ENCODE measurements at places on chromosomes 4 and X.

GRCh38 chr4:13032936-13033335, 451.2 kb downstream of the RAB28 start:
- no peak for DNase-seq

DNA sequence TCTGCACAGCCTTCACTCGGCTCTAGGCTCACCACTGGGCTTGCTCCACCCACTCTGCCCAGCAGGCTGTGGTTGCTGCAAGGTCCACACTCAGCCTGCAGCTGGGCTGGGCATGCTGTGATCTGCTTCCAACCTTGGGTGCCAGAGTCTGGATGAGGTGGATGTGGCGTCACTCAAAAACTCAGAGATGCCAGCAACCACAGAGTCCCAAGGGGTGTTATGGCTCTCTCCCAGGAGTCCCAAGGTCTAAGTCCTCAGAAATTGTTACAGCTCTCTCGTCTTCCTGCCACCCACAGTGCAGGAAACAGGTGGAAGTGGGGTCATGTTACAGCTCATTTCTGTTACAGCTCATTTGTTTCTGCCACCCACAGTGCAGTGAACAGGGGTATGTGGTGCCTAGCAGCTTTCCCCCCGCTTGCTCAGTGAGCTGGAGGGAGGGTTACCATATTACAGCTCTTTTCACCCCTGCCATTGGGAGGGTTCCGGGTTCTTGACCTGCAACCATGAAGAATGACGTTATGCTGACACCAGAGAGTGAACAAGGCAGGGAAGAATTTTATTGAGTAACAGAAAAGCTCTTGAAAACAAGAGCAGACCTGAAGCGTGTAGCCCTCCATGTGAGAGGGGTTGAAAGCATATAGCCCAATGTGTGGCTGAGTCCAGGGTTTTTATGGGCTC, 893.9 kb downstream of the PCDH7 start:
- DNase-seq: no peak

DNA sequence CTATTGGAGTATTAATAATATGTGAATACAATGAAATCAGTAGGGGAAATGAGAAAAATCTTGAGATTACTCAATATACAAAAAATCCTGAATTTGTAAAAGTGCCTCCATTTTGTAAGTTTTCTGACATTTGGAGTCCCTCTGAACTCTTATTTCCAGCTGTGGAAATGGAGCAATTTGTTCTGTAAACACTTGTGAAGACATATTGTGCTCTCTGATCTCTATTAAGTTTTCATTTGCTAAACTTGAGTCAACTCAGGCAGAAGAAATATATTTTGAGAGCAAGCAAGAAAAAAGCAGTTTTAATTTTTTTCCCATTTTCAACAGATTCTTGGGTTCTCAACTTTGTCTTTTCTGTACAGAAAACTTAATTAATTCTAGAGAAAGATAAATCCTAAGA, 51.4 kb upstream of the PCDH18 start:
- DNase-seq: no peak

DNA sequence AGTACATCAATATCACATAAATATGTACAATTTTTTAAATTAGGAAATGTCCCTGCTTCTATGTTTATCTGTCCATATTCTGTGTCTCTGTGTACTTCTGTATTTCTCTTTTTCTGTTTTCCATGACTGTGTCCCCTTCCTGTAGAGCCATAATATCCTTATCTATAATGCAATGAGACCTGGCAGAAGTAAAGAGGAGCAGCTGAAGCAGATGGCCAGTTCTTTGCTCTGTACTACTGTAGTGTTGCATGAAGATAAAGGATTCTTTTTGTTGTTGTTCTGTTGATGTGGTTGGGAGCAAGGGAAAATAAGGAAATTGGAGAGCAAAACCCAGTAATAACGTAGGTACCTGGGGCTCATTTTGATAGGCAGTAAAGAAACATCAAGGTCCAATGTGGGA, 301.7 kb downstream of the ADGRL3 start:
- no peak for DNase-seq

- DNase-seq: peak; percentile 42
These were observed 10.9 kb downstream of the PPP2R2C start for GRCh38 chr4:6461301-6462165.

GRCh38 chrX:133838761-133839676, 146.4 kb downstream of the GPC3 start:
- peak; percentile 50 for DNase-seq

- no peak for DNase-seq
These were observed 328.5 kb downstream of the EVC2 start for GRCh38 chr4:5379895-5380294.

DNA sequence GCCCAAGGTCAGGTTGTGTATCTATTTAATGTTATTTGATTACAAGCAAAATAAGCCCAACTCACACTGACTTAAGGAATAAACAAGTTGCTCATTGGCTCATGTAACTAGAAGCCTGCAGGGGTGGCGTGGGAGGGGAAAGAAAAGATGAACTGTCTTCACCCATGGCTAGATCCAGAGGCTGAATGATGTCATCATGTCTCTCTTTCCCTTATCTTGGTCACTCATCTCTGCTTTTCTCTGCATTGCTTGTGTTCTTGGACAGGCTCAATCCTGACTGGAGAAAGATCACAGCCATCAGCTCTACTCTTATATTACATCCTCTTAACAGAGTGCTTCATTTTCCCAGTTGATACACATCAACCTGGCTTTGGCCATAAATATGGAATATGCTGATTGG, 290.0 kb upstream of the DIAPH2 start:
- DNase-seq: no peak

- no peak for DNase-seq
These were observed 680.4 kb downstream of the DMD start for GRCh38 chrX:32530802-32531403.

- DNase-seq: no peak
These were observed 1.8 kb downstream of the SLC30A9 start for GRCh38 chr4:41991916-41992767.

- DNase-seq: no peak
These were observed 181.2 kb downstream of the RAPGEF2 start for GRCh38 chr4:159284113-159284512.

- no peak for DNase-seq
These were observed 82.3 kb downstream of the PRSS12 start for GRCh38 chr4:118270492-118270891.

DNA sequence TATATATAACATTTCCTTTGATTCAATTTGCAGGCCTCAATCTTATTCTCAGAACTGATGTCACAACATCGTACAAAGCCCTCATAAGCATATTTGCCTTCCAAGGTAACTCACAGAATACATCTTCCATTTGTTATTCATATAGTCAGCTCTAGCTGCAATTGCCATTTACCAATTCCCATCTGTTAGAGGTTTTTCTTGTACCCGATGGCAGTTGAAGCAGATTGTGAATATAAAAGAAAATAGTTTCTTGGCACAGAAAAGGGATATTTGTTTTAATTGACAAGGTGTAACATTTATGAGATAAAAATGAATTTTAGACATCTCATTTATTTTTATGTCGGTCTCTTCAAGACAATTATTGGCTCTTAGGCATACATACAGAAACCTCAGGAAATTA, 311.3 kb downstream of the TRIML1 start:
- no peak for DNase-seq

DNA sequence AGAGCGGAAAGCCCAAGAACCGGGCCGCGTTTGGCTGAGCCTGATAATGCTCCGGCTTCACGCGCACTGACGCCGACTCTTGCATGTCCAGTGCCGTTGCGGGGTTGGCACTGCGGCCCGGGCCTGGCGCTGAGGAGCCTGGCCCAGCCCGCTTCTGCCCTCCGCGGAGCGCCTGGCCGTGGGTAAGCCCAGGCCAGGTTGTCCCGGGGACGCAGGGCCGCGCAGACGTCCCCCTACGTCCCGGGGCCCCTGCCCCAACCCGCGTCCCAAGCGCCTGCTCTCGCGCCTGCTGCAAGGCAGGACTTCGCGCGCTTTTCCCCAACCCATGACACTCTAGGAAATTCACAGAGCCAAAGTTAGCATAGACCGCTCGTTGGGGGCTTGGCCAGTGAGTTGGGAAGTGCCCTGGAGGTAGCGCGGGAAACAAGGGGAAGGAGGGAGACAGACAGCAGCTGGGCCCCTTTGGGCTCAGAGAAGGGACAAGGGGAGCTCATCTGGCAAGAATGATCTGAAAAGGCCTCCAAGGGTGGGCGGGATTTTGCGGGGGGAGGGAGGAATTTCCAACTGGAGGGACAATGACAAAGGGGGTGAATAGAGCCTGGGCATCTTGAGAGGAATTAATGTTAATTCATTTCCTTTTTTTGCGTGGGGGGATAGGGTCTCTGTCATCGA, 665 bp upstream of the LRPAP1 start:
- DNase-seq: no peak

DNA sequence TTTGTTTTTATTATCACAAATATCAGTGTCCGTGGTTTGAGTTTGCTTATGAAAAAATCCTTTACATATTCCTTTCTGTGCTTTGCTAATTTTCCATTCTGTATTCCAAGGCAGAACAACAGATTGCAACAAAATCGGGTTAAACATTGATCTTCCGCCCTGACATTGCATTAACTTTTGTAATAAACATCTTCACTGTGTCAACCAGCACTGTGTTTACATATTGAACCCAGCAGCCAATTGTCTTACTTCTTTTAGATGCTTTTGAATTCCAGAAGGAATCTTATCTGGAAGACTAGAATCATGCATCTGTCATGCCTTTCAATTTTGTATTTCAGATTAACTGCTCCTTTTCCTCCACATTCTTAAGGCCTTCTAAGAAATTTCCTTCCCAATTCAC, 147.8 kb upstream of the CXXC4 start:
- DNase-seq: no peak

- DNase-seq: no peak
These were observed 32.7 kb upstream of the CASK start for GRCh38 chrX:41956027-41956426.

GRCh38 chrX:23803931-23804381, 21.0 kb downstream of the SAT1 start:
- DNase-seq: no peak

- DNase-seq: no peak
These were observed 57.9 kb upstream of the CXCL8 start for GRCh38 chr4:73682508-73682907.

DNA sequence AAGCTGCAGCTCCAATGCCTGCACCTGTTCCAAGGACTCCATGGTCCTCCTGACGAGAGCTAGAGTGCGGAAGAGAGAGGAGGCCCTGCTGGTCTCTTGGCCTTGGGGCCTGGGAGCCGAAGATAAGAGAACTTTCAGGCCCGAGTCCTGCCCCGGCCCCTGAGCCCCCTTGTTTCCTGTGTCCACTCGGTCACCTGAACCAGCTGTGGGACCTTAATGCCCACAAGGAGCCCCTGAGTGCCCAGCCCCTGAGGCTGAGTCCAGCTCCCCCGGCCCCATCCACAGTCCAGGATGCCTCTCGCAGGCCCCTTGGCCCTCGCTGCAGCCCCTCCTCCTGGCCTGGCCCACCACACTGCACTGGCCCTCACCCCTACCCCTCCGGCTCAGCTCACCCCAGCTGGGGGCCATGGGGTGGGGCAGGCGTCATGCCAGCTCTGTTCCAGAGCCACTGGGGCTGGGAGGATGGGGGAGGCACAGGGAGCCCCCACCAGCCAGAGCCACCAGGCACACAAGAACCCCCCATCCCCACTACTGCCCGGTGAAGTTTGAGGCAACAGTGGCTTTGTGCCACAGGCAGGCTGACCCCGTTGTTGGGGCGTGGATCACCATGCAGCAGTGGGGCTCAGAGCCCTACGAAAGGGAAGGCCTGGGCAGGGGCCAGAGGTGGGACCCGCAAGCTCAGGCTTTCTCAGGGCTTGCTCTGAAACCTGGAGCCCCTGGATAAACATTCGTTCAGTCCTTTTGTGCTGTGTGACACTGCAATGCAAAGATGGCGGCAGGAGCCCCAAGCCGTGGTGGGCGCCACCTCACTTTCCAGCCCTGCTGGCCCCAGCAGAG, 14.1 kb downstream of the NAT8L start:
- DNase-seq: no peak

DNA sequence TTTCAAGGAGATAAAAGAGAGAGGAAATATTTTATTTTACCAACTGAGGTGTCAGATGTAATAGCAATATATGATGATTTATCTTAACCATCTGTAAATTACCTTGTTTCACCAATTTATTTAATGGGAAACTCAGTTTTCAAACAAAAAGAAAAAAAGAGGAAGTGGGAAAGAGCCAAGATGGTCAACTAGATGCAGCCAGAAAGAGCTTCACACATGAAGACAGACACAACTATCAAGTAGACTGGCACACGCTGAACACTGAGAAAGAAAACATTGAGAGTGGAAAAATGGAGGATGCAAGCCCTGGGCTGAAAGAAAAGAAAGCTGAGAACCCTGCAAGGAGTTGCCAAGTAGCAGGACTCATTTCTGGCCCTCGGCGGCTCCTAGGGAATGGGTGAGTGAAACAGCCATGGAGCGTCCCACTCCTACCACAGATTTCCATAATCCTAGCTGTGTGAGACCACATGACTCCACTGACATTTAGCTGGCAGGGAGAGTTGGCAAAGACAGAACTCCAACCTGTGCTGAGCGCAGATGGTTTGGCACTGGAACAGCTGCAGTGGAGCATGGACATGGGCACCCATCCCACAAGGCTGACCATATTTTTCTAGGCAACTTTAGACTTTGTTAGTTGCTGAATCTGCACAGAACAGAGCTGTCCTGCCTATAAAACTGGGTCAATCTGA, 409.3 kb downstream of the FAM47B start:
- DNase-seq: no peak

DNA sequence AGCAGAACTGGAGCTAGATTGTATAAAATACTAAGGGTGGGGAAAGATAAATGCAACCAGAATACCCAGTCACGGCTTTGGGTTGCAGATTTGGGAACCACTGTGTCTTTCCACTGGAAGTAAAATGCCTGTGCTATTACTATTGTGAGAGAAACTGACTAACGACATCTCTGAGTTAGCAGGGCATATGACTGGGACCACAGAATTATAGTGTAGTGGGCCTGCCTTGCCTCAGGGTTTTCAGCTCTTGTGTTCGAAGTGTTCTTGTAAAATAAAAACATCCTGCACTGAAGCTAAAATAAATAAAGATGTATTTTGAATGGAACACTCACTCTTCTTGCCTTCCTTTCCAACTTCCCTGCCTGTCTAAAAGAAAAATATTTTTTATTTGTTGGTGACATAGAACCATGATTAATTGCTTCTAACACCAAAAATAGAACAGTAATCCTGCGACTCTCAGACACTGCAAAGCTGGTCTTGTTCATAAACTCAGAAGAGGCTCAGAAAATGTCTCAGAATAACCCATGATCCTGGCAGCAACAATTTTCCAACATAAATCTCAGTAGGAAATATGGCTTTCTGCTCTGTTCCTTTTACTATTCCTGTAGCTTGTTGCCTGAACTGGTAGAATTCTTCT, 104.2 kb downstream of the FAM47B start:
- no peak for DNase-seq

- DNase-seq: no peak
These were observed 1674.0 kb upstream of the PCDH7 start for GRCh38 chr4:29046186-29046585.

DNA sequence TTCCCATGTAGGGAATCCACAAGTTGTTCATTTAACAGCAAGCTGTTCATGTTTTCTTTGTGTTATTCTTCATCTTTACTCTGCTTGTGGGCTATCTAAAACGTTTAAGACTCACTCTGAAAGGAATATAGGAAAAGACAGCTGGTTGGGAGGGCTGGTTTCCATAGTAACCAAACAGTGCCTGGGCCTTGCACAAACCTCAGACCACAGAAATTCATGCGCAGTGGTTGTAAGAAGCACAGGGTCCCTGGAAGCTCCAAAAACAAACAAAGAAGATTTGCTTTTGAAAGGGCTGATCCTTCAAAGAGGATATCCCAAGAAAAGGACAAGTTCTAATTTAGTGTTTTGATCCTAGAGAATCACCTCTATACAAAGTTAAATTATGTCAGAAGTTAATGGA, 7.8 kb downstream of the SERTM2 start:
- peak; percentile 56 for DNase-seq

GRCh38 chrX:37785569-37785968, 5.7 kb downstream of the CYBB start:
- no peak for DNase-seq

GRCh38 chr4:159222043-159222552, 119.2 kb downstream of the RAPGEF2 start:
- no peak for DNase-seq

Data from ecto neural progenitor cell (in vitro differentiated cells).